ENCODE measurements at places on chromosomes 1 and 21. TPM values are rescaled to one million over a fixed set of nuclear protein-coding genes. Genes with fewer than 3 reads are reported as not detected.
A peak's percentile ranks its signal among the peaks of the same experiment; 100 is the strongest.

GRCh38 chr1:226279498-226279897 is 29.5 kb downstream of the LIN9 start:
- no peaks in the 10 kb centered on the region for H3K36me3 ChIP-seq
- no peaks in the 10 kb centered on the region for H3K4me1 ChIP-seq
- no peak overlapping the region for H3K4me3 ChIP-seq
- H3K27ac ChIP-seq = no peak overlapping the region
- H3K27me3 ChIP-seq = no peaks in the 10 kb centered on the region
- DNase-seq = no peak

- no peaks in the 10 kb centered on the region for H3K27me3 ChIP-seq
- no peaks in the 10 kb centered on the region for H3K4me1 ChIP-seq
- H3K36me3 ChIP-seq = no peaks in the 10 kb centered on the region
- no peak overlapping the region for H3K4me3 ChIP-seq
Measured at GRCh38 chr1:167849666-167850065, 64.3 kb downstream of the ADCY10 start.

- no peaks in the 10 kb centered on the region for H3K27me3 ChIP-seq
- H3K4me1 ChIP-seq = no peaks in the 10 kb centered on the region
- DNase-seq = no peak
Measured at GRCh38 chr21:16305686-16306085, 575.9 kb downstream of the USP25 start.

- peak overlapping the region; percentile 85 for H3K27ac ChIP-seq
- no peak overlapping the region for H3K4me3 ChIP-seq
- H3K27me3 ChIP-seq = no peaks in the 10 kb centered on the region
- no peaks in the 10 kb centered on the region for H3K36me3 ChIP-seq
- DNase-seq = no peak
Measured at GRCh38 chr1:241611063-241611462, 29.1 kb downstream of the CHML start.

Gene PDPN
- total RNA-seq = 0.28 TPM

Gene RBM8A
- 172 TPM for total RNA-seq

- H3K4me1 ChIP-seq = peaks cover 28% of the 10 kb centered on the region
- H3K36me3 ChIP-seq = no peaks in the 10 kb centered on the region
- no peak for DNase-seq
- H3K27ac ChIP-seq = 0 out of 2 replicates have a peak overlapping the region, but pooled peaks have one; percentile 48
Measured at GRCh38 chr1:9368356-9368755, 75.7 kb downstream of the SPSB1 start.

DNA sequence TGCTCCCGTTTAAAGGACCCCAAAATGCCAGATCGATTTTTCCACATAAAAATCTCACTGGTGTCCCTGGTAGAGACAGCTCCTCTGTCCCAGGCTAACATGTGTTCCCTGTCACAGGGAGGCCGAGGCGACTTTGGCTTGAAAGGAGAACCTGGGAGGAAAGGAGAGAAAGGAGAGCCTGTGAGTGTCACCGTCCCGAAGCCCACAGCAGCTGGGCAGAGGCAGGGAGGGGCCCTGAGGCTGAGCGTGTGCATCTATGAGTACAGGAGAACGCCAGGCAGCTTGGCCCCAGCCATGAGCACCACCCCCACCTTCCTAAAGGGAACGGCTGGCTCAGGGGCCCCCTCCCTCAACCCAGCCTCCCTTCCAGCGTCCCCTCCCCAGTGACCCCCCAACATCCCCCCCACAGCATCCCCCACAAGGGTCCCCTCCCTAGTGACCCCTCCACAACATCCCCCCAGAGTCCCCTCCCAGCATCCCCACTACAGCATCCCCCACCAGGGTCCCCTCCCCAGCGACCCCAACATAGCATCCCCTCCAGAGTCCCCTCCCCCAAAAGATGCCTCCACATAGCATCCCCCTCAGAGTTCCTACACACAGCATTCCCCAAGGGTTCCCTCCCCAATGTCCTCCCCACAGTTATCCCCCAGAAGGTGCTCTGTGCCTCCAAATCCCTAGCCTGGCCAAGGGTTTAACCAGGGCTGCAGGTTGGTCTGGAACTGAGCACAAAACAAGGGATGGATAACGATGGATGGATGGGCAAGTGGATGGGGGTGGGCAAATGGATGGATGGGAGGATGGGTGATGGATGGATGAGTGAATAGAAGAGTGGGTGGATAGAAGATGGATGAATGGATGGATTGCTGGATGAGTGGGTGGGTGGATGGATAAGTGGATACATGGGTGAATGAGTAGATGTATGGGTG is 25.1 kb downstream of the COL6A2 start:
- no peaks in the 10 kb centered on the region for H3K27me3 ChIP-seq
- no peak for DNase-seq
- no peaks in the 10 kb centered on the region for H3K36me3 ChIP-seq
- H3K27ac ChIP-seq = no peak overlapping the region
- no peaks in the 10 kb centered on the region for H3K4me1 ChIP-seq
- no peak overlapping the region for H3K4me3 ChIP-seq

Gene ITLN2
- not detected for total RNA-seq

- H3K36me3 ChIP-seq = no peaks in the 10 kb centered on the region
- no peak overlapping the region for H3K4me3 ChIP-seq
- no peak for DNase-seq
- no peak overlapping the region for H3K27ac ChIP-seq
Measured at GRCh38 chr1:25700144-25700523, 83.5 kb downstream of the MAN1C1 start.

DNA sequence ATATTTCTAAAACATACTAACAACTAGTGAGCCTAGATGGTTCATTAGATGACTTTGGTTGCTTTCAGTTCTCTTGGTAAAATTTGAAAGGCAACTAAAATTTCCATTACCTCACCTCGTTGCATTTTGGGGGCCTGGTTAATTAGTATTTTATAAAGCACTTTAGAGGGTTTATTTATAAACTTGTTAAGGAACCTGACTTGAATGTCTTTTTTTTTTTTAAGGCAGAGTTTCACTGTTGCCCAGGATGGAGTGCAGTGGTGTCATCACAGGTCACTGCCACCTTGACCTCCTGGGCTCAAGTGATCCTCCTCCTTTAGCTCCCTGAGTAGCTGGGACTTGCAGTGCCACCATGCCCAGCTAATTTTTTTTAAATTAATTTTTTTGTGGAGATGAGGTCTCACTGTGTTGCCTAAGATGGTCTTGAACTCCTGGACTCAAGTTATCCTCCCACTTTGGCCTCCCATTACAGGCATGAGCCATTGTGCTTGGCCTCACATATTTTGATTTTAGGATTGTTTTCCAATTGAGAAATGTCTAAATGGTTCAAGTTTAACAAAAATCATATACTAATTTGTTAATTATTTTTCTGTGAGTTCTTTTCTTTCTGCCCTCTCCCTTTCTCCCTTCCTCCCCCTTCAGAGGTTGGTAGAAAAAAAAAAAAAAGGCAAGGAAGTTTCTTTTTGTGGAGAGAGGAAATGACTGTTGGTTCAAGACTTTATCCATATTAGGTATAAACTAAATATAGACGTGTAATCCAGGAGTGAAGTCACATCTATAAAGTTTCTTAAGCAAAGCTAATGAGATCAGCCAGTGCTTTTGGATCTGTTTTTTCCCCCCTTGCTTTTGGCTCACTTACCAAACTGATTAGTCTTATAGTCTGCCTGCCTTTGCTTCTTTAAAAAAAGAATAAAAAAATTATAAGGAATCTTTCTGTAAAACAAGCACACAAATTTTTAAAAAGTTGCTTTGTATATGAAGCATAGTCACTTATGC is 24.7 kb downstream of the CLIC4 start:
- no peaks in the 10 kb centered on the region for H3K27me3 ChIP-seq
- no peaks in the 10 kb centered on the region for H3K36me3 ChIP-seq
- no peak overlapping the region for H3K27ac ChIP-seq
- no peak for DNase-seq
- H3K4me3 ChIP-seq = no peak overlapping the region
- peaks cover 15% of the 10 kb centered on the region for H3K4me1 ChIP-seq
